ENCODE measurements at places on chromosomes 2 and 18.

GRCh38 chr2:147530033-147530432, 314.8 kb upstream of the ACVR2A start:
- no peak for DNase-seq

GRCh38 chr18:6015364-6015763, 120.0 kb upstream of the TMEM200C start:
- DNase-seq: no peak

DNA sequence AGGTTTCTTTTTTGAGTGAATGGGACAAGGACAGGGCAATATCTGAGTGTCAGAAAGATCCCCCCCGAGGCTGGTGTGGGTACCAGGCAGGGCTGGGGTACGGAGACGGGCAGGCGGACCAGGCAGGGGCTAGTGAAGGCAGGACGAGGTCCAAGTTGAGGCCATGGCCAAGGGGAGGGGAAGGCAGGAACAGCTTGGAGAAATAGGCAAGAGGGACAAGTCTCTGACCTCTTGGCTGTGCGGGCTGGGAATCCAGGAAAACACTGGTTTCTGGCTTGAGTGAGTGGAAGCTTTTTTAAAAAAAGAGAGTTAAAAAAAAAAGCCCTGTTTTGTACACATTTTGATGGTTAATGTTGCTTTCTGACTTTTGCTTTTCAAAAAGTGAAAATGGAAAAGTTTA, 30.3 kb downstream of the ASAP2 start:
- no peak for DNase-seq

DNA sequence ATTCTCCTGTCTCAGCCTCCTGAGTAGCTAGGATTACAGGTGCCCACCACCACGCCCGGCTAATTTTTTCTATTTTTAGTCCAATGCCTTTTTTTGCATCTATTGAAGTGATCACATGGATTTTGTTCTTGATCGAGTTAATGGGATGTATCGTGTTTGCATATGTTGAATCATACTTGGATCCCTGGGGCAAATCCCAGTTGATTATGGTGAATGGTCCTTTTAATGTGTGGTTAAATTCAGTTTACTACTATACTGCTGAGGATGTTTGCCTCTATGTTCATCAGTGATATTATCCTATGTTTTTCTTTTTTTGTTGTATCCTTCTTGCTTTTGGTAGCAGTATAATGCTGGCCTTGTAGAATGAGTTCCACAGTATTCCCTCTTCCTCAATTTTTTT, 8.2 kb upstream of the TTC21B start:
- DNase-seq: no peak

DNA sequence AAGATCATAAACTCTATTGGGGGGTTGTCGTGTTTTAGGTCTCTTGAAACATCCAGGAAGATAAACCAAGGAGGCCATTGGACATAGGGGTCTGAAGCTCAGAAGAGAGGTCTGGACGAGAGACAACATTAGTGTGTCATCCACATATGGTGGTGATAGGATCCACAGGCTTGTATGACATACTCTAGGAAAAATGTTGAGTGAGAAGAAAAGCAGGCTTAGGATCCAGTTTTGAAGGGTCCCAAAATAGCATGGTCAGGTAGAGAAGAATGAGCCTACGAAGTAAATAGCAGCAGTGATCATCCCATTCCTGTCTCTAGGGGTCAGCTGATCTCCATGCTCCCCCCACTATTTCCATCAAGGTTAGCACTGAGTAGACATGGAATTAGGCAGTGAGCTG, 166.8 kb downstream of the ANKRD30B start:
- no peak for DNase-seq

- no peak for DNase-seq
These were observed 176.3 kb downstream of the ALPK2 start for GRCh38 chr18:58452454-58453166.

Data from NCI-H774 (cell line).